ENCODE measurements at places on chromosomes 16 and 17.

DNA sequence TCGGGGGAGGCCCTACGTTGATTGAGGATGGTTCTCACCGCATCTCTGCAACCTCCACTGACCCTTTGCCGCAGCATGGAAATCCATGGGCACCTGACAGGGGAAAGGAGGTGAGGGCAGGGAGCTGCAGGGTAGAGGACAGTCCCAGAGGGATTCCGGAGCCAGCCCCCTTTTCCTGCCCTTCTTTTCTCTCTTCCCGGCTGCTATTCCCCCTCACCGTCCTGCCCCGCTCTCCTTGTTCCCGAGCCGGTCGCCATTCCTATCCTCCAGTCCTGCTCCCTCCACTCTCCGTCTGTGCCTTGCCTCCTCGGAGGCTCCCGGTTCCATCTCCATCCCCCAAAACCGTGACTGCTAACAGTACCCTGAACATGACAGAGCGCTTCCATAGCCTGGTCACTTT, 4.8 kb downstream of the SPATA32 start:
- DNase-seq: no peak

- no peak for DNase-seq
Observed at GRCh38 chr17:45294506-45294905, 22.3 kb downstream of the MAP3K14 start.

DNA sequence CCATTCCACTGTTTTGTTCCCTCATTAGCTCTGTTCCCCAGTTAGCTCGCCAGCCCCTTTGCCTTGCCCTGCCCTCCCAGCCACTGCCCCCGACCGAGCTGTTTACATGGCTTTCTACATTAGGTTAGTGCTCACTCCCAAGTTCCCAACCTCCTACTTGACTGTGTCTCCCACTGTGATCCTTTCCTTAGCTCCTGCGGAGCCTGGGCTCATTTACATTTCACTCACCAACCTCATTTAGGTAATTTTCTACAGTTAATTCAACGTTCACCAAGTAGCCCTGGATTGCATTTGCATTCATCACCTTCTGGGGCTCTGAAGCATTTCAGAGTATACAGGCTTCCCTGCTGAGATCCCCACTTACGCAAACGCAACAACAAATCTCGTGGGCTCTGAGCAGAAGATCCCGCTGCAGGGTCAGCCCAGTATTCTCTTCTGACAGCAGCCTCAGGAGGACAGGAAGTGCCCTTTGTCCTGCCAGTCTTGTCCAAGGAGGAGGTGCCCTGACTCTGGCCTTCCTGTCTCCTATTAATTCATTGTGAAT, 325.8 kb upstream of the CCL2 start:
- no peak for DNase-seq

- DNase-seq: no peak
Observed at GRCh38 chr17:10499950-10500349, 18.4 kb downstream of the MYH1 start.

DNA sequence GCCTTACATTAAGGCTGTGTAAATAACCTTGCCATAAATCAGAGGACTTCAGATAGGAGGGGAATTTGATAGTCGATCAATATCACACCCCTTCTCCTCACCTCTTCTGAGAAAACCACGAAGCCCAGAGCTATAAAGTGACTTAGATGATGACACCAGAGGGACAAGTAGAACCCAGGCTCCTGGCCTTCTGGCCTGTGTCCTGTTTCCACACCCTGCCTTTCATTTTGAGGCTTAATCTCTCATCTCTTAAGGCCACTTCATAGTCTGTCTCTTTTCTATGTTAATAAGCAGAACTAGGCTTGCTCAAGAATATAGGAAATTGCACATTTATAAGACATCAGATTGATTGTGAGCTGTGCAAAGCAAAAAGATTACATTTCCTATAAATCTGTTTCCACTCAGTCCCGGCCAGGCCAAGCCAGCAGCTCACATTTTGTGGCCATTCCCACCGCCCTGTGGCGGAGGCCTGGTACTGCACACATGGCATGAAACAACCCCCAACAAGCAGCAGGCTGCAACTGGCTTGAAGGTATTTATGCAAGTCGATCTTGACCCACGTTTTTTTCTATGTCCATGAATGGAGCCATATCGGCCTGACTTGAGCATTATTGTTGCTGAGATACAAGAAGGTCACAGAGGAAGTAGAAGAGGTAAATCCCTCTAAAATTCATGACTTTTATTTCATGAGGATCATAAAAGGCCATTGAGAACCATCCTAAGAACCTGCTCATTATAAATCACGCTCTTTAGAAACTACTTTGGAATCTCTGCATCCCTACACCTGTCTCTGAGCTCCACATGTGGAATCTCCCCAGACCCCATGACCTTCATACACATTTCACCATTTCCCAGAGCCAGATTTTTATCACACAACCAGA, 93.7 kb downstream of the PMP22 start:
- peak; percentile 62 for DNase-seq

DNA sequence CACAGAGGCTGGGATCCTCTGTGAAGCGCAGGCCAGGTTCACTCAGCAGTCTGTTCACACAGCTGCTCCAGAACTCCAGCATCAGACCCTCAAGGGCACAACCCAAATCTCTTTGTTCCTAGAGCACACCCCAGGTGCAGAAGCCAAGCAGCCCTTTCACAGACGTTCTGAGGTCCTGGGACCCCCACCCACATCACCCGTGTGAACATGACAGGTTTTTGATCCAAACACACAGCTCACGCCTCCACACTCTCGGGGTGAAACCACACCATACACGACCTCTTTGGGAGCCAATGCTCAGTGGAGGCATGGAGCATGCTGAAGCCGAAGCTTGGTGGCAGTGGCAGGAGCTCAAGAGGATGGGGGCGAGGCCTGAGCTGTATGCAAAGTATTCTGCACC, 97.4 kb downstream of the ZNF778 start:
- DNase-seq: no peak

GRCh38 chr16:86755571-86756006, 177.2 kb downstream of the FOXL1 start:
- DNase-seq: no peak

All from activated CD8-positive, alpha-beta memory T cell treated with anti-CD3 and anti-CD28 coated beads for 24 hours (primary cell).